ENCODE measurements at places on chromosomes 2 and 18.

GRCh38 chr18:48833701-48834412, 116.9 kb downstream of the SMAD7 start:
- no peak for DNase-seq

DNA sequence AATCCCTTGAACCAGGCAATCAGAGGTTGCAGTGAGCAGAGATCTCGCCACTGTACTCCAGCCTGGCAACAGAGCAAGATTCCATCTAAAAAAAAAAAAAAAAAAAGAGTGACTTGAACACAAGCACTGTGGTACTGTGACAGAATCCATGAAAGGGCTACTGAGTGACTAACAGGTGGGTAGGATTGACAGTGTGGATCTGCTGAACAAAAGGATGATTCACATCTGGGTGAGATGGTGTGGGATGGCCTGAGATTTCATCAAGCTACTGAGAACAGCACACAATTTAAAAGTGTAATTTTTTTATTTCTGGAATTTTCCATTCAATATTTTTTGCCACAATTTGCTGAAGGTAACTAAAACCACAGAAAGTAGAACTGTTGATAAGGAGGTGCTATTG, 13.3 kb upstream of the SP3 start:
- peak; percentile 17 for DNase-seq

GRCh38 chr2:170950221-170950761, 21.2 kb downstream of the GORASP2 start:
- DNase-seq: no peak

DNA sequence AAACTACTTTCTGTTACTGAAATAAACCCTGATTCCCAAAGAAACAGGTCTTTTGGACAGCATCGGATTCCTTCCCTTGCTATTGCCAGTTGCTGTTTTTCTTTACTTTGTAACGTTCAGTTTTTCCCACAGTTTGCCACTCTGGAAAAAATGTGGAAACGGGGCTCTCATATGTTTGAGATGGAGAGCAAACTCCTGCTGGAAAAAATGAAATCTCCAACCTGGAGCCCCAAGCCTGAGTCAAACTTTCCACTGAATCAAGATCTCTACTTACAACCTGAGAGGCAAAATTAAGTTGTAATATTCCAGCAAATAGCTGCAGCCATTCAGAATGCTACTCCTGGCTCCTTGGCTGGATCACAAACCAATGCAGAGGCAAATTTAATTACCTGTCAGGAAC, 270.7 kb downstream of the SRBD1 start:
- no peak for DNase-seq

DNA sequence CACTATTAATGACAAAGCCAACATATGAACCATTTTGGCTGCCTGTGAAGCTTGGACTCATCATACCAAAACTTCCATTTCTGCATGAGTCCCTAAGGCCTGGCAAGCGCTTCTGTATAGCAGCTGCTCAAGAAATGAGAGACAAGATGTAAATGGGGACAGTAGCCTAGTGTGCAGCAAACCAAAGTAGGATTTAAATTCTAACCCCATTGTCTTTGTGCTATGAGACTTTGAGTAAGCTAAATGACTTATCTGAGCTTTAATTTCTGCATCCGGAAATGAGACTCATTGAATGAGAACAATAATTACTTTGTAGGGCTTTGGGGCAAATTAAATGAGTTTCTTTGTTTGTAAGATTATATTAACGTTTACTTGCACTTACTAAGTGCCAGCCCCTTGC, 536.4 kb upstream of the CDH7 start:
- no peak for DNase-seq

- DNase-seq: no peak
Measured at GRCh38 chr2:97788986-97789644, 75.7 kb downstream of the ZAP70 start.

GRCh38 chr2:121129692-121130091, 155.3 kb downstream of the TFCP2L1 start:
- DNase-seq: no peak

DNA sequence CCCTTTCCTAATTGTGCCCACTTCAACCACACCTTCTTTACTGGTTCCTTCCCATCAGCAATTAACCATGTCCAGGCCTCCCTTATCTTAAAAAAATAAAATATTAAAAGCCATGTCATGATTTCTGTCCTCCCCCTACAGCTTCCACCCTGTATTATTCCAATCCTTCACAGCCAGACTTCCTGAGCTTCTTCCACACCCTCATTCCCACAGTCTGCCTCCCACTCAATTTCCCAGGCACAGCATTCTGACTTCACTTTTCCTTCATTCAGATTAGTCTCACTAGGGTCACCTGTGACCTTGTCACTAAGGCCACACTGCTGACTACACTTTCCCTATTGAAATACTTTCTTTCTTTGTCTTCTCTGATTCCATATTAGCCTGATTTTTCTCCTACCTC, 159.4 kb downstream of the DIS3L2 start:
- DNase-seq: no peak

DNA sequence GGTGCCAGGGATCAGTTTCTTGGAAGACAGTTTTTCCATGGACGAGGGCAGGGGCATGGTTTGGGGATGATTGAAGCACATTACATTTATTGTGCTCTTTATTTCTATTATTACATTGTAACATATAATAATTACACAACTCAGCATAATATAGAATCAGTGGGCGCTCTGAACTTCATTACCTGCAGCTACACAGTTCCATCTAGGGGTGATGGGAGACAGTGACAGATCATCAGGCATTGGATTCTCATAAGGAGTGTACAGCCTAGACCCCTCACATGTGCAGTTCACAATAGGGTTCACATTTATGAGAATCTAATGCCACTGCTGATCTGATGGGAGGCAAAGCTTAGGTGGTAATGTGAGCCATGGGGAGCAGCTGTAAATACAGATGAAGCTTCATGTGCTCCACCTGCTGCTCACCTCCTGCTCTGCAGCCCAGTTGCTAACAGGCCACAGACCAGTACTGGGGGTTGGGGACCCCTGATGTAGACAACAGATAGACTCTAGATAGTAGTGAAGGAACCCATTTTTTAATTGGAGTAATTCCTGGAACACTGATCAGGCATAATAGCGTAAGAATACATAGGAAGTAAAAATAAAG, 41.5 kb upstream of the MC4R start:
- DNase-seq: peak; percentile 17

- DNase-seq: peak; percentile 85
Measured at GRCh38 chr2:19038071-19039015, 320.1 kb downstream of the OSR1 start.

- DNase-seq: peak; percentile 31
Measured at GRCh38 chr2:171793691-171794678, 100.1 kb downstream of the SLC25A12 start.

- DNase-seq: no peak
Measured at GRCh38 chr2:78967294-78967693, 58.2 kb upstream of the REG3G start.

GRCh38 chr2:121184248-121184862, 100.6 kb downstream of the TFCP2L1 start:
- DNase-seq: no peak

GRCh38 chr2:14530506-14530905, 102.0 kb upstream of the LRATD1 start:
- peak; percentile 30 for DNase-seq

GRCh38 chr2:3174626-3175567, 202.7 kb downstream of the EIPR1 start:
- no peak for DNase-seq

DNA sequence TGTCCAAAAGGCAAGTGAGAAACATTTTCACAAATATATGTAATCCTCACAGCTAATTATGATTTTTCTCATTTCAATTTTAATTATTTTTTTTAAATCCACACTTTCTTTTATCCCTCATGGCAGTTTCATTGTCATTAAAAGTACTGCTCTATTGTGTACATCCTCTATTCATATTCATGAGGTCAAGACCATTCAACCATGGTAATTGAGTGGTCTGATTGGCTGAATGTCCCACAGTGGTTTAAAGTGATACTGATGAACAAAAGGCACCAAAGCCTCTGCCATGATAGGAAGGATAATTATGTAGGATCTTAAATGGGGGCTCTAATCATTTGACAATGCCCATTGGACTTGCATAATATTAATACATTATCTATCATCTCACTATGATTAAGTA, 108.4 kb upstream of the EPHA4 start:
- no peak for DNase-seq

DNA sequence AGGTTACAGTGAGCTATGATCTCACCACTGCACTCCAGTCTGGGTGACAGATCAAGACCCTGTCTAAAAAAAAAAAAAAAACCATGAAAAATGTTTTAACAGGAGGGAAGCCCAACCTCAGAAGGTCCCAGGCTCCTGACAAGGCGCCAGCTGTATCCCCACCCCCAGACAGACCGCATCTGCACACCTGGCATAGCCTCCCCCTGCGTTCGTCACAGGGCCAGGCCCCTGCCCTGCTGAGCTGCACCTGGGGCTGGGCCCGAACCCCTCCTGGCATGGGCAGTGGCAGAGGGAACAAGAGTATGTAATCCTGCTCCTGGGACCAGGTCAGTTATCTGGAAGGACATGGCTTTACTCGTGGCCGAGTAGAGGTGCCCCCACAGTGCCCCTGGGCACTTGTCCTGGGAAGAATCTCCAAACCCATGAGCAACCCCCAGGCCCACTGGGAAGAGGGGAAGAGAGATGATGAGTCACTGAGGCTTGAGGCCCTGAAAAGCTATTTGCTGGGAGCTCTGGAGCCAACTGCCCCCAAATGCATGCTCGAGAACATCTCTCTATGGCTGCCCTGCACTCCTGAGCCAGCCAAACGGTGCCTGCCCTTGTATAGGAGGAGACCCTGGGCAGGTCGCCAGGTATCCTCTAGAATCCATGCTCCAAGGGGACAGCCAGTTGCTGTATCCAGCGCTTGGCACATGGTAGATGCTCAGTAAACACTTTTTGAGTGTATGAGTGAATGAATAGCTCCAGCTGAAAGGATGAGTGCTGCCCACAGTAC, 265.5 kb downstream of the ATAD2B start:
- DNase-seq: no peak

GRCh38 chr2:107107351-107107750, 221.4 kb upstream of the ST6GAL2 start:
- peak; percentile 7 for DNase-seq

DNA sequence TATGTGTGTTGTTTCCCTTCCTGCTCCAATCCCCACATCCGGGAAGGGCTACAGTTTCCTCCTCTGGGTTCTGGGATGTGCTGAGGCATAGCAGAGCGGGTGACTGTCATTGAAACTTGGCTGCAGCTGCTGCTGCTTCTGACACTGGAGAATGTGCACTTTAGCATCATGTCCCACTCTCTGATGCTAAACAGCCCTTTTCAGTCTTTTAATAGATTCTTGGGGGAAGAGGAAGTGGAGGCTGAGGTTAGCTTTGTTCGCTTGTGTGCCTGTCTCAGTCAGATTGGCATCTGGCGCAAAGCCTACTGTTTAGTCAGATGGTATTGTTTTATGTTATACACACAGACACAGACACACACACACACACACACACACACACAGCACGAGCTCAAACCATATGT, 136.5 kb upstream of the RND3 start:
- DNase-seq: peak; percentile 82

DNA sequence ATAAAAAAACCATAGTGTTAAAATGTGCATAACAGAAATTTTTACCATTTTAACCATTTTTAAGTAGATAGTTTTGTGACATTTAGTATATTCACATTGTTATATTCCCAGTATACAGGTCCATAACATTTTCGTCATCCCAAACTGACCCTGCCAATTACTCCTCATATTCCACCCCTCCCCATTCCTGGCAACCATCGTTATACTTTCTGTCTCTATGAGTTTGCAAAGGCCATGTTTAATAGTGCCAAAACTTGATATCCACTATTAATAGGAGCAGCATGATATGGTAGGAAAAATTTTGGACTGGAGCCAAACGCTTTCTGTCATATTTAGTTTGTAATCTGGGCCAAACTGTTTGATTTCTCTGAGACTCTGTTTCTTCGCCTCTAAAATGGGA, 30.9 kb downstream of the PLCL1 start:
- no peak for DNase-seq

- DNase-seq: peak; percentile 4
Measured at GRCh38 chr18:31506024-31506742, 8.2 kb downstream of the DSG2 start.

GRCh38 chr18:63775166-63775730, at the start of gene SERPINB7:
TSS of gene SERPINB7 (plus strand) at chr18:63775418. CDS start at chr18:63782373, 6,955 bp downstream.
- DNase-seq: peak; percentile 80

- DNase-seq: no peak
Measured at GRCh38 chr2:120857931-120858330, 122.3 kb downstream of the GLI2 start.

- no peak for DNase-seq
Measured at GRCh38 chr2:98477506-98477905, 32.8 kb downstream of the INPP4A start.

- DNase-seq: no peak
Measured at GRCh38 chr18:23528580-23529472, 25.5 kb downstream of the RMC1 start.

- DNase-seq: no peak
Measured at GRCh38 chr18:4293337-4293736, 161.8 kb downstream of the DLGAP1 start.

DNA sequence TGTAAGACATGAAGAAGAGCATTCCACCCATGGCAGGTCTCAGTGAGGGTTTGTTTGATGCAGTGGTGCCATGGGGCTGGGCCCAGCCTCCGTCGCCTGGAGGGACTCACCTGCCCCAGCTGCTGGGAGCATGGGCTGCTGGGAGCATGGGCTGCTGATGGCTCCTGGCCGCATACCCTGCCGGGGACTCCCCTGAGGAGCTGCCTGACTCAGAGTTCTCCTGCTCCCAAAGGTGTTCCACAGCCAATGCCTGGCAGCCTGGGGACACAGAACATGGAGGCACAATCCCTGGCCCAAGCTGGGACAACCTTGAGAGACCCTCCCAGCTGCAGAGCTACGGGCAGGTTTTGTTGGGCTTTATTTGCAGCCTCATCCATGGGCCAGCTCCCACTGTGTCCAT, 108.4 kb downstream of the COPS8 start:
- no peak for DNase-seq

- no peak for DNase-seq
Measured at GRCh38 chr18:62335494-62335893, 10.4 kb downstream of the TNFRSF11A start.

DNA sequence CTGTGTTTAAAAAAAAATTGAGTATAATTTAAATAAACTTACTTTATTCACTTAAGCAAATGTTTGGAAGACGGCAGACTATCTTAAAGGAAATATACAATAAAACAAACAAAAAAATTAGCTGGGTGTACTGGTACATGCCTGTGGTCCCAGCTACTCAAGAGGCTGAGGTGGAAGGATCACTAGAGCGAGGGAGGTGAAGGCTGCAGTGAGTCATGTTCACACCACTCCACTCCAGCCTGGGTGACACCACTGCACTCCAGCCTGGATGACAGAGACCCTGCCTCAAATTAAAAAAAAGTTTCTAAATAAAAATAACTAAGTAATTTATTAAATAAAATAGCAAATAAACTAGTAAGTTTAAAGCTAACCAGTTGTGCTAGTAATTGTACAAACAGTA, 7.5 kb downstream of the PUM2 start:
- no peak for DNase-seq

DNA sequence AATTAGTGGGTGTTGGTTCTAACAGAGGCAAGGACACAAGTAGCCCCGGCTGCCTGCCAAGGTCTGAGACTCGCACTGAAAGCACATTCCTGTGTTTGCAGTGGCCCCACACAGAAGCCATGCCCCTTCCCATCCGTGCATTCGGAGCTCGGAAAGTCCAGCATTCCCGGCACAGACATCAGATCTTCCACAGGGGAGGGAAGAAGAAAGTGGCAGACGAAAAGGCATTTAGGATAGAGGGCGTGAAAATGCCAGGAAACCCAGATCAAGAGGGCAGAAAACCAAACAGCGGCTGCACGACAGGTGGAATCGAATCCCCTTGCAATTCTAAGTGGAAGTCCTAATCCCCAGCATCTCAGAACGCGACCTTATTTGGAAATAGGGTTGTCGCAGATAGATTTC, 105.5 kb upstream of the ASB18 start:
- peak; percentile 18 for DNase-seq

GRCh38 chr2:71277536-71278103, 50.7 kb upstream of the PAIP2B start:
- peak; percentile 49 for DNase-seq
